ENCODE measurements at places on chromosomes 7 and 10.
A peak's percentile ranks its signal among the peaks of the same experiment; 100 is the strongest.

- DNase-seq: no peak
Measured at GRCh38 chr7:6248581-6248980, 23.8 kb downstream of the CYTH3 start.

- no peak for DNase-seq
Measured at GRCh38 chr7:2785071-2785500, 59.0 kb downstream of the GNA12 start.

DNA sequence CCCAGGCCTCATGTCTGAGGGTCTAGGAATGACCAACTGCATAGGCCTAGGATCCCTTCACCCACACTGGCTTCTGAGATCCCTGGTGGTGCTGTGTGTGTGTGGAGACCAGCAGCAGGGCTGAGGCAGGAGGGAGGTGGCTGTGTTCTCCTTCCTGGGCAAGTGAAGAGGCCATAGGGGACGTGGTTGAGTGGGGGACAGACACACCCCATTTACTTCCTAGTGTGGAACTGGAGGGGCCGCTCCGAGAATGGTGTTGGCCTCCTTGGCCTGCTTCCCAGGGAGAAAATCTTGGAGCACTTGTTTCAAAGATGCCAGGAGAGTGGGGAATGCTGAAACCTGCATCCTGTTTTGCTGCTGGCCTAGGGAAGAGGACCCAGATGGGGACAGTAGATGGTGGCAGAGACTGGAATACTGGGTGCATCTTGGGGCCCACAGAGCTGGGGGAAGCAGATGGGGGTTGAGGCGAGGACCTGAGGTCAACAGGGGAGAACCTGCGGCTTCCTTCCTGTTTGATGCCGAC lies 19.1 kb downstream of the UBTD1 start:
- DNase-seq: no peak

DNA sequence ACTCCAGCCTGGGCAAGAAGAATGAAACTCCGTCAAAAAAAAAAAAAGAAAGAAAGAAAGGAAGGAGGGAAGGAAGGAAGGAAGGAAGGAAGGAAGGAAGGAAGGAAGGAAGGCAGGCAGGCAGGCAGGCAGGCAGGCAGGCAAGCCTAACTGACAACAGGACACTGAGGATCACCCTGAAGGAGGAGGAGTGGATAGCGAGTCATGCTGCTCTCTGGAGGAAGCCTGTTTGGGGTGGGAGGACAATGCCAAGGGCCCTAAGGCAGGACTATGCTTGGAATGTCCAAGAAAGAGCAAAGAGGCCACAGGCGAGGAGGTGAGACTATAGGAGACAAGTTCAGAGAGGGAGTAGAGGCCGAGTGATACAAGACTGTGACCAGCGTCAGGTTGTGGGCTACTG lies 107.0 kb upstream of the PARD3 start:
- DNase-seq: no peak

DNA sequence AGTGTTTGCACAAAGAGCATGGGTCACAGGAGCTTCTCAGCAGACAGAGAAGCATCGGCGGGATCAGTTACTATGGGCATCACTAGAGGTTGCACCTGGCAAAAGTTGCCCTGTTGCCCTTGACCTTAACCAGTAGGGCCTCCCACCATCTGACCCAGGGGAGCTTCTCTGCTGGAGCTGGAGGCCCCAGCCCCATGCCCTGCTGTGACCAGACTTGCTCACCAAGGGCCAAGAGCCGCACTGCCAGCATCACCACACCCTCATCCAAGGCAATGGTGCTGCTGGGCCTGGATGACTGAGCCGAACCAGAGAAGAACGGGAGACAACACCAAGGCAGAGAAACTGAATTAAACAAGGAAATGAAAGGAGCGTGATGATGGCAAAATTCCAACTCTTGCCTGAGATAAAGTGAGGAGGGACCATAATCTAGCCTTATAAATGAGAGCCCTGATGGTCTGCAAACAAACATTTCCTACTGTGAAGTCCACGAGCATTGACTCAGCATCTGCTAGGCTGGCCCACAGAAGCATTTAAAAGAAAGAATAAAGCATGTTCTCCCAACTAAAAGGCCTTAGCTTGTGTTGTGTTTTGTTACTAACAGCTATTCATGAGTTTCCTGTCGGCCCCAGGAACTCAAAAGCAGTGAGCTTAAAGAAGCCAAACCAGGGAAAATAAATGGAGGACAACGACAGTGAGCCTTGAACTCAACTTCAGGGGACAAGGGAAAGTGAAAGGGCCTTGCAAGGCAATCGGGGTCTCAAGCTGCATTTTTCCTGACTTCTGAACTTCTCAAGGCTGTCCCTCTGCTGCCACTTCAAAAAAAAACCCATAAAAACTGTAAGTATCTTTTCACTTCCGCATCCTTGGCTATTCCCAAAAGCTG lies 60.4 kb downstream of the AFAP1L2 start:
- no peak for DNase-seq

DNA sequence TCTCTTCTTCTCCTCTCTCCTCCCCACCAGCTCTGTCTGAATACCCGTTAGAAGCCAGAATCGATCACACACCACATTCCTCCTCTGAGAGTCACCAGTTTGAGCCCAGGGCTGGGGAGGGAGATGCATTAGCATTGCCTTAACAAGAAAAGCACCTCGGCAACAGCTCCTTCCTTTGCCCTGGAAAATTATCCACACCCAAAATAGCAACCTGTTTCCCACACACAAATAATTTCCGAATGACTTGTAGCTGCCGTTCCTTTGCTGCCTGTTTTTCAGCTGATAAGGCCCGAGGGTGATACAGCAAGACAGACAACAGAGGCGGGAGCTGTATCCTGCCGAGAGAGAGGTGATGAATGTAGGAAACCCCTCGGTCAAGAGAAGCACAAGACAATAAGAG lies 91.3 kb downstream of the CPXM2 start:
- no peak for DNase-seq

GRCh38 chr7:44057181-44057848 lies 8.1 kb downstream of the PGAM2 start:
- no peak for DNase-seq

DNA sequence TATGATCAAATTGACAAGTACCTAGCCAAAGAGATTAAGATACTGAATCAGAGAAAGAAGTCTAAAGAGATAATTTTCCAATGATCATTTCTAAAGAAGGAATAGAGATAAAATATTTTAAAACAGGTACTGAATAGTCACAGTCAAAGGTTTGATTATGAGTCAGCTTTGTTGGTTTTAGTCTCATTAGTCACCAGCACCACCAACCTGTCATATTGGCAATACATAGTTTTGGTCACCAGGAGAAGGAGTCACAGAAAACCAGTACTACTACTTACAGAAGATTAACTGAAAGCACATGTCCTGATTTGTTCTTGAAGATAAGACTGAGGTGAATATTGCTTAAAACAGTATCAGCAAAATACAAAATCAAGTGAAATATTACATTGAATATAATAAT lies 34.6 kb downstream of the ZEB1 start:
- DNase-seq: no peak

- no peak for DNase-seq
Measured at GRCh38 chr10:10617686-10618085, 400.0 kb upstream of the CELF2 start.

- no peak for DNase-seq
Measured at GRCh38 chr7:99601656-99602310, 3.7 kb downstream of the TMEM225B start.

DNA sequence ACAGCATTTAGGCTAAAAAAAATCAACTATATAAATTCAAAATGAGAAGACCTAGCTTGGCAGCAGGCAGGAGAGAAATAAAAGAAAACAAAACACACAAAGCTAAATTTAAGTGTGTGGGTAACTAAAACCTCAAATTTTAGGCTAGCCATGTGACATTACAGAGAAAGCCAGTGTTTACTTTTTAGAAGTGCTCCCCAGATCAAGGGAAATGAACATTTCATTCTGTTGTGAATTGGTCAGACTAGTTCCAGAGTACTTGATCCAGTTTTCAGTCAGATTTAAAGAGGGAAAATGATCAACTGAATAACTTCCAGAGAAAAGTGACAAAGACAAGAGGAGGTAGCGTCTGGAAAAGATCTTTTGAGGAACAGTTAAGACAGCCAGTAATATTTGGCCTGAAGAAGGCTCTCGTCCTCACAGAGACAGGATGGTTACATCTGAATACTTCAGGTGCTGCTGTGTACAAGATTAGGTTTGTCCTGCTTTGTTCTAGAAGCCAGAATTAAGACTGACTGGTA lies 563.4 kb downstream of the KCNMA1 start:
- no peak for DNase-seq

DNA sequence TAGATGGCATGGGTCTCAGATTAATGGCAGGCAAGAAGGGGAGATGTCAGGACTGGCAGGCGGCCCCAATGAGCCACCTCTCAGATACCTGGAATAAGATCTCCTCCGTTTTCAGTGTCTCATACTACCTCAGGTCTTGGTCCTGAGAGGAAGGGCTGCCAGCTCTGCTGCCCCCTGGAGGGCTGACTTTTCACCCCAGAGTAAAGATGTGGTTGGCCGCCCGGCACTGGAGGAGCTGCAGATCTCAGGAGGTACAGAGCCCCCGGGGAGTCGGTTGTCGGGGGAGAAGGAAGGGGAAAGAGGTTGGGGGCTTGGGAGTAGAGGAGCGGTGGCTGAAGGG lies 642 bp upstream of the COL13A1 start:
- no peak for DNase-seq

- no peak for DNase-seq
Measured at GRCh38 chr7:51242007-51242691, 74.5 kb downstream of the COBL start.

- DNase-seq: no peak
Measured at GRCh38 chr10:81116201-81116600, 578.5 kb downstream of the SH2D4B start.

- DNase-seq: peak; percentile 7
Measured at GRCh38 chr7:140653319-140654108, 12.9 kb upstream of the DENND2A start.

DNA sequence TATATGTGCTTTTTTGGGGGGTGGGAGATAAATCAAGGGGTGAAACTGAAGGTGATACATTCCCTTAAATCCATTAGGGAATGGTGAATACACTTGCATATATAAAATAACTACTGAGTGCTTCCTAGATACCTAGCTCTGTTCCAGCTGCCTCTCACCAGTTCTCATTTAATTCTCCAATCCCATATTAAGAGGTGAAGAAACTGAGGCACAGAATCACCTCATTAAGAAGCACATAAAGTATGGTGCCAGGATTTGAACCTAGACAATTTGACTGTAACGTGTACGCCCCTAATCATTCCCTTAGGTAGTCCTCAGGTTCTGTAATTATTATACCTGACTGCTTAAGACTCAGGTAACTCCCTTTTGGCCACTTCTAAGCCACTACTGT lies 1.5 kb upstream of the SFR1 start:
- DNase-seq: no peak

DNA sequence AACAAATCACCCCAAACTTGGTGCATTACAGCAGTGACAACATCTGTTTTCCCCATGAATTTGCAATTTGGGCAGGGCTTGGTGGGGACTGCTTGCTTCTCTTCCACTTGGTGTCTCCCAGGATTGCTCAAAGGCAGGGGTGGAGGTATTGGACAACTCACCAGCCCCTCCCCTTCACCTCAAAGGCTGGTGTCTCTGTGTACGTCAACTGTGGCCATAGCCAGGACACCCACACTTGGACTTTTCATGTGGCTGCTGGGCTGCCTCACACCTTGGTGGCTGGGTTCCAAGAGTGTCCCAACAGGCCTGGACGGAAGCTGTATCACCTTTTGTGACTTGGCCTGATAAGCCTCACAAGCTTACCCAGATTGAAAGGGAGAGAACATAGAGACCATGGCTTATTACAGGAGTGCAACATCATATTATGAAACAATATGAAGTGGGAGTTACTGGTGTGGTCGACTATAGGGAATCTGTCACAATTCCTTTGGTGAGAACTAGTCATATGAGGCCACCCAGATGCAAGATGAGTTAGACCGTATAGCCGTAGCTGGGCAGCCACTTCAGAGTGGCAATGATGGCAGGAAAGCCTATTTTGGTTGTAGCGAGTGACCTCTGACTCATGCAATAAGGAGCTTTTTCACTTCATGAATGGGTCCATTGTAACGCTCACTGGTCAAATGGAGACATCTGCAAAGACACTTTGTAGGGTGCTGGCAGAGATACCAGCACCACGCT lies 187.6 kb upstream of the ITGB1 start:
- DNase-seq: no peak

DNA sequence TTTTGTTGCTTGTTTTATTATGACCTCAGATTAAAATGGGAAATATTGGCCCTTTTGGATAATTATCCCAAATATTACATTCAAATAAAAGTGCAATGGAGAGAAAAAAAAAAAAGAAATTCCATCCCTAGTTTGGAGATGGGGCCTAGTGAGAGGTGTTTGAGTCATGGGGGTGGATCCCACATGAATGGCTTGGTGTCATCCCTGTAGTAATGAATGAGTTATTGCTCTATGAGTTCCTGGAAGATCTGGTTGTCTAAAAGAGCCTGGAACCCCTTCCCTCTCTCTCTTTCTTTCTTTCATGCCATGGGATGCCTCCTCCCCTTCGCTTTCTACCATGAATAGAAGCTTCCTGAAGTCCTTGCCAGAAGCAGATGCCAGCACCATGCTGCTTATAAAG lies 44.3 kb downstream of the MSRB2 start:
- no peak for DNase-seq

DNA sequence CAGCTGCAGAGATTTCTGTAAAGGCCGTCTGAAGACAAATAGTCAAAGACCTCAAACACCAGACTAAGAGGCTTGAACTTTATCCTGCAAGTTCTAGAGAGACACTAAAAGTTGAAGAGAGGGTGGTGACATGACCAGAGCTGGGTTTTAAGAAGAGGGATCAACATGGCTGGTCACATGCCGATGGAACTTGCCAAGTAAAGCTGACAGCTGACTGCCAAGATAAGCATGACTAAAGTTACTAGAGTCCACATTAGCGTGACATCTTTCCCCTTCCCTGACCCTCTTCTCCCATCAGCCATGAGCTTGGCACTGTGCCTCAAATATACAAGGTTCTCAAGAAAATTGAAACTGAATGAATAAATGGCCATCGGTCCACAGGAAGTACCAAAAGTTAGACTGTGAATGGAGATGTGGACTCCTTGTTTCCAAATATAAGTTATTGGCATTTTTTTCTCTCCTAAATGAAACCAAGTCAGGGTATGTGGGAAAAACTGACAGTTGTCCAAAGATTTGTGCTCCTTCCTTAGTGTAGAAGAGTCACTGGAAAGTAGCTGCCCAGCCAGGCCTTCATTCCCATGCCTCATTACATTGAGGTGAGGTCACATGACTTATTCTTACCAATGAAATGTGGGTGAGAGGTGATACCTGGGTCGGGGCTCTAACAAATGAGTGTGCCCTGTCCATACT lies 24.5 kb downstream of the XPNPEP1 start:
- no peak for DNase-seq

GRCh38 chr7:140454657-140455015 lies 24.7 kb downstream of the MKRN1 start:
- DNase-seq: no peak

GRCh38 chr10:35216303-35216905 lies 89.8 kb downstream of the CREM start:
- DNase-seq: no peak
